ENCODE measurements at places on chromosomes 5 and 9.

DNA sequence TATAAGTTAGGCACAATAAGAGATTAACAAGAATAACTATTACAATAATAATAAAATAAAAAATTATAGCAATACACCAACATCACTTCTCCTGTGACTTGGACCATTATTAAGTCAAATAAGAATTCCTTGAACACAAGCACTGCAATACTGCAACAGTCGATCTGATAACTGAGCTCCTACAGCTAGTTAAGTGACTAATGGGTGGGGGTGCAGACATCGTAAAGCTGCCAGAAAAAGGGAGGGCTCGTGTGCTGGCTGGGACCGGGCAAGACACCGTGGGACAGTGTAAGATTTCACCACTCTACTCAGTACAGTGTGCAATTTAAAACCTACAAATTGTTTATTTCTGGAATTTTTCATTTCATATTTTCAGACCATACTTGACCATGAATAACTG is 78.8 kb downstream of the SNX24 start:
- DNase-seq, result no peak

GRCh38 chr5:163506726-163507125 is 1.3 kb downstream of the MAT2B start:
- DNase-seq, result no peak

DNA sequence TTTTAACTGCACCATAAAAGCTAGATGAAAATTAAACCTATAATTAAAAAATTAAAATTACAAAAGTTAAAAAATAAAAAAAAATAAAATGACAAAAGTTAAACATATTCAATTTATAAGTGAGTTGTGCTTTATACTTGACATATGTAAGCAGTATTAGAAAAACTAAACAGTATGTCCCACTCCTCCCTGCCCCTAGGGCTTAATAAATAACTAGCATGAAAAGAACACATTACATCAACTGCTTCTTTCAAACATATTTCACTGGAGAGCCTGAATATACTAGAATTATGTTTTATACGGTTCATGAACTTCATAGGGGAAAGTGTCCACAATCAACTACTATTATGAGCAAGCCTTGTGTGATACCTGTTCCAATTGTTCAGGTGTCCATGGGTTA is 47.6 kb downstream of the ECPAS start:
- no peak for DNase-seq

GRCh38 chr5:125311743-125312142 is 565.3 kb upstream of the ZNF608 start:
- DNase-seq, result no peak

DNA sequence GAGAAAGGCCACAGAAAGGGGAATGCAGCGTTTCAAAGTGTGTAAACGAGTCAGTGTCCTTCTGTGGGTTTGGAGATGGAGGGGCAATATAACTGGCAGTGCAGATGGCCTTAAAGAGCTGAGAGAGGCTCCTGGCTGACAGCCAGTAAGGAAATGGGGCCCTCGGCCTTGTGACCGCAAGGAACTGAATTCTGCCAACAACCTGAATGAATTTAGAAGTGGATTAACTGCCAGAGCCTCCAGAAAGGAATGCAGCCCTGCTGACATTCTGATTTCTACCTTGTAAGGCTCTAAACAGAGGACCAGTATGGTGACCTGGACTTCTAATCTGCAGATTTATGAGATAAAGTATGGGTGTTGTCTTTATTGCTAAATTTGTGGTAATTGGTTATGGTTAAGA is 17.5 kb upstream of the NREP start:
- DNase-seq, result no peak

Data from stimulated activated naive B cell treated with anti-CD40 and anti-IgM and Interleukin-4, amounts not matched to agents 10 μg/mL and 1 μg/mL and 100 μg/mL, for 72 hours (primary cell).